Karpas-422 (cell line): ENCODE measurements at places on chromosomes 11 and 22. TPM values are rescaled to one million over a fixed set of nuclear protein-coding genes. Genes with fewer than 3 reads are reported as not detected.
A peak's percentile ranks its signal among the peaks of the same experiment; 100 is the strongest.

- H3K4me1 ChIP-seq = no peaks in the 10 kb centered on the region
- no peak overlapping the region for H3K27ac ChIP-seq
- H3K4me3 ChIP-seq = no peak overlapping the region
- no peak for DNase-seq
These were observed 17.4 kb upstream of the OR9I1 start for GRCh38 chr11:58142761-58143160.

GRCh38 chr11:833849-834311, 1.1 kb downstream of the CD151 start:
- no peaks in the 10 kb centered on the region for H3K36me3 ChIP-seq
- no peak overlapping the region for H3K27ac ChIP-seq
- peaks cover 32% of the 10 kb centered on the region for H3K4me1 ChIP-seq
- peak overlapping the region; percentile 69 for H3K4me3 ChIP-seq

- no peak overlapping the region for H3K27ac ChIP-seq
- no peak overlapping the region for H3K4me3 ChIP-seq
- peak; percentile 87 for DNase-seq
- peaks cover 45% of the 10 kb centered on the region for H3K4me1 ChIP-seq
- H3K36me3 ChIP-seq = no peaks in the 10 kb centered on the region
- no peaks in the 10 kb centered on the region for H3K27me3 ChIP-seq
These were observed 5.9 kb upstream of the PHF21A start for GRCh38 chr11:46127150-46127638.

The OR11H1 gene
- total RNA-seq = not detected in 2 replicates
